ENCODE measurements at places on chromosomes 12 and 14. TPM values are rescaled to one million over a fixed set of nuclear protein-coding genes. Genes with fewer than 3 reads are reported as not detected.

VEZT gene
- total RNA-seq: 46.4 TPM

ALDH1L2 gene
- not detected for total RNA-seq

RNF212B gene
- total RNA-seq: not detected

CCND2 gene
- total RNA-seq: 225 TPM

DDX11 gene
- 53.6 TPM for total RNA-seq

CATSPERB gene
- 4.1 TPM for total RNA-seq

LHX5 gene
- not detected for total RNA-seq

CLEC7A gene
- total RNA-seq: 3.2 TPM

ZNF26 gene
- total RNA-seq: 34.3 TPM

GLS2 gene
- 2.8 TPM for total RNA-seq

HSP90B1 gene
- total RNA-seq: 339 TPM

KCNK10 gene
- total RNA-seq: not detected

BDKRB2 gene
- total RNA-seq: not detected

PRB2 gene
- not detected for total RNA-seq

NEUROD4 gene
- not detected for total RNA-seq

CD69 gene
- 1,001 TPM for total RNA-seq

OR6C2 gene
- not detected for total RNA-seq

OR11H7 gene
- not detected for total RNA-seq

CBLN3 gene
- total RNA-seq: 4.2 TPM

SLCO1B1 gene
- total RNA-seq: not detected

REM2 gene
- total RNA-seq: 8.7 TPM

COQ5 gene
- total RNA-seq: 11.8 TPM

PLEKHD1 gene
- total RNA-seq: 0.70 TPM

SERPINA1 gene
- total RNA-seq: 3.5 TPM

TAS2R10 gene
- 0.45 TPM for total RNA-seq

ANAPC5 gene
- total RNA-seq: 107 TPM

OXA1L gene
- 150 TPM for total RNA-seq
